HTR-8/SVneo (cell line): ENCODE measurements at places on chromosomes 3 and 15.

- DNase-seq = no peak
Observed at GRCh38 chr3:142609136-142609535, 12.9 kb downstream of the PLS1 start.

DNA sequence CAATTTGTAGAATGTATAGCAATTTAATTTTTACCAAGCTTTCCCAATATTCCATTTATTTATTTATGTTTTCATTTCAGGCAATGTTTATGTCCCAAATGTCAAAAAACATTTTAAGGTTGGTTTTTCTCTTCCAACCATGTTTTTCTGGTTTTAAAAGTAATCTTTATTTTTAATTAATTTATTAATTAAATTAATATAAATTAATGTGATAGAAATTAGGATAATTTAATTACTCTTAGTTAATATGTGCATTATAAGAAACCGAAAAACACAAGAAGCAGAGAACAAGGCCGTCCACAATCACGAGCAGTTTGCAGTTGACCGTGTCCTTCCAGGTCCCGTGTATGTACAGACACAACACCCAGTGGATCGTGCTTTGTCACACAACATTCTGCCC is 34.2 kb downstream of the FBXO45 start:
- no peak for DNase-seq

- peak; percentile 20 for DNase-seq
Observed at GRCh38 chr15:32838820-32839219, 121.0 kb downstream of the GREM1 start.

GRCh38 chr3:82939491-82940097 is 1178.1 kb upstream of the GBE1 start:
- DNase-seq = no peak

- no peak for DNase-seq
Observed at GRCh38 chr3:178859386-178859785, 212.2 kb downstream of the ZMAT3 start.

DNA sequence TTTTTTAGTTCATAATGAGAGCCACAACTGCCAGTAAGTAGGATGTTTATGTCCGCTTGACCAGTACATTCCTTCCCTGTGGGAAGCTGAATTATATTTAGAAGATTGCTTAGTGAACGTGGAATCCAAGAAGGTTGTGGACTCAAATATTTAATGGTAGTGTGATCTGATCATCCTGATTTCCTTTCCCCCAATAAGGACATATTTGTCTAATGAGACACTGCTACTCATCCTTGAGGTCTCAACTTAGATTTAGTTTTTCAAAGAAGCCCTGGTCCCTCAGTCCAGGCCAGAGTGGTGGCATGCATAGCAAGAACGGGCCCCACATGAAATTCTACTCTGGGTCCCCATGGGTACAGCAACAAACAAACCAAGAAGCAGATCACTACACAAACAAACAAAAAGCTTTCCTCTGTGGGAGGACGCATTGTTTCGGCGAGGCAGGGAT is 60.8 kb downstream of the USP13 start:
- no peak for DNase-seq

DNA sequence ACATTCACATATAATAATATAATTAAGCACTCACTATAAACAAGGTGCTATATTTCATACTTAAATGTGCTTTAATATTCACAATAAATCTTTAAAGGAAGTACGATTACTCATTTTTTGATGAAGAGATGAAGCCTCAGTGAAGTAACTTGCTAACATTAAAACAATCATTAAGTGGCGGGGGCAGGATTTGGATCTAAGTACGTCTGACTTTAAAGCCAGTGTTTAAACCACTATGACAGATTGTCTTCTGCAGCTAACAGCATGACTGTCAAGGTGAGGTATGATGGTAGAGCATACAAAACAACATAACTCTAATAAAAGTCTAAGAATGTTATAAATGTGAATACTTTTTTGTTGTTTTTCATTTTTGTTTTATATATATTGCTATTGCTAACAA is 862.1 kb downstream of the ROBO1 start:
- no peak for DNase-seq

- no peak for DNase-seq
Observed at GRCh38 chr15:89114990-89115389, 26.7 kb downstream of the ABHD2 start.

GRCh38 chr3:195032106-195032759 is 238.7 kb downstream of the XXYLT1 start:
- no peak for DNase-seq

DNA sequence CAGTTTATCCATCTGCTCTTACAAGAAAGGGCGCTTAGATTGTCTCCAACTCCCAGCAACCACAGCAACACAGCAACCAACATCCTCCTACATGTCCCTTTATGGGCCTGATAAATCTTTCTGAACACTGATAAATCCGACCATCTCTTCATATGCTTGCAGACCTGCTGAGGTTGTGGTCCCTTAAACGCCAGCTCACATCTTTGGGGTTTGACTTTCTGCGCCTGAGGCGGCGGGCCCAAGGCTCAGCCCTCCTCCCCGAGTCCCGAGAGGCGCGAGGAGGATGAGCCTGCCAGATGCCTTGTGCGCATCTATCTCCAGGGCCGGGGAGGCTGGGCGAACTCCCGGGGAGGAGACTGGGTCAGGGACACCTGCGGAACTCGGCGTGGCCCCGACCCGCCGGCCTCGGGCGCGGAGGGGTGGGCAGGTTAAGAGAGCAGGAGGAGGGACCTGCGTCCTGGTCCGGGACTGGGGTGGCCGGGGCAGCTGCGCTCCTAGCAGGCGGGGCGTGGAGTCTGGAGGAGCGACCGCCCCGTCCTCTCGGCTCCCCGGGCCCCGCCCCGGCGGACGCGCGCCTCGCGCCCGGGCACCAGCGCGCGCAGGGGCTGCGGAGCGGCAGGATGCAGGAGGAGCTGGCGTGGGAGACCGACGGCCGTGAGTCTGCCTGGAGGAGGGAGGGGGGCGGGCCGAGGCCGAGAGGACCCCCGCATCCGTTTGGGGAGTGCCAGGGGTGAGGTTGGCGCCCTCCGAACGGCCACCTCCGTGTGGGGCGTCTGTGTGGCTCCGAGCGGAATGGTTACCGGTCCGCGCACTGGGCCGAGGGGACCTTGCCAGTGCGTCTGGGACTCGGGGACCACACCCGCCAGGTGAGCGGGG is at the start of gene ANKDD1A:
ANKDD1A (plus strand) TSS at position 592 of the 876 bp plus-strand sequence; CDS start at position 621, 29 bp downstream.
- peak; percentile 86 for DNase-seq

- peak; percentile 25 for DNase-seq
Observed at GRCh38 chr15:48084759-48085590, 35.8 kb upstream of the SLC24A5 start.

- DNase-seq = no peak
Observed at GRCh38 chr15:90606641-90607040, 76.9 kb downstream of the CRTC3 start.

DNA sequence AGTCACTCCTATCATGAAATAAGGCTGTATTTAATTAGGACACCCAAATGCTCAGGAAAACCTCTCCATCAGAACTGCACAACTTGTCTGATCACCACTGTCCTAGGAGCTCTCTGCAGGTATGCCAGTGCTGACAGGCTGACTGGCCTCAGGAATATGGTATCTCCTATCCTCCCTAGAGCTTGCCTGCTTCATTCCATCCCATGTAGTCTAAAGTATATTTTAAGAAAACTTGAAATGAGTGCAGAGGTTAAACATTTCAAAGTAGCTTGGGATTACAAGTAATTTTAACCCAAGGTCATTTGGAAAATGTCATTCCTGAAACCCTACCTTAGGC is 23.7 kb downstream of the FILIP1L start:
- no peak for DNase-seq

- DNase-seq = no peak
Observed at GRCh38 chr15:58017869-58018268, 47.6 kb downstream of the ALDH1A2 start.

- no peak for DNase-seq
Observed at GRCh38 chr15:77371850-77372563, 47.9 kb downstream of the PEAK1 start.

GRCh38 chr15:40085266-40085665 is 23.4 kb downstream of the BMF start:
- no peak for DNase-seq

DNA sequence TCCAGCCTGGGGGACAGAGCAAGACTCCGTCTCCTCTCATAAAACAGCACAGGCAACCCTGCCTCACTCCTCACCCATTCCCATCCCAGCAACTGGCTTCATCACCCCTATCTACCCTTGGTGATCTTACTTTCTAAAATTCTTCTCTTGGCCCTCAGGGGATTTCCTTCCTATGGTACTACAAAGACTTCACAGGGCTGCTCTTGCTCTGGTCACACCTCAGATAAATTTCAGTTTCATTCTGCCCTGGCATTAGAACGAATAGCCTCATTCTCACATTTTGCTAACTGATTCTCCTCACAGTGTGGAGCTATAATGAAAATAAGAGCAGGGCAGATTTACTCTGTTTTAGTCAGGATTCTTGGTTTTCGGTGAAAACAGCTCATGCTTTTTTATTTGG is 22.1 kb upstream of the CRBN start:
- DNase-seq = no peak

DNA sequence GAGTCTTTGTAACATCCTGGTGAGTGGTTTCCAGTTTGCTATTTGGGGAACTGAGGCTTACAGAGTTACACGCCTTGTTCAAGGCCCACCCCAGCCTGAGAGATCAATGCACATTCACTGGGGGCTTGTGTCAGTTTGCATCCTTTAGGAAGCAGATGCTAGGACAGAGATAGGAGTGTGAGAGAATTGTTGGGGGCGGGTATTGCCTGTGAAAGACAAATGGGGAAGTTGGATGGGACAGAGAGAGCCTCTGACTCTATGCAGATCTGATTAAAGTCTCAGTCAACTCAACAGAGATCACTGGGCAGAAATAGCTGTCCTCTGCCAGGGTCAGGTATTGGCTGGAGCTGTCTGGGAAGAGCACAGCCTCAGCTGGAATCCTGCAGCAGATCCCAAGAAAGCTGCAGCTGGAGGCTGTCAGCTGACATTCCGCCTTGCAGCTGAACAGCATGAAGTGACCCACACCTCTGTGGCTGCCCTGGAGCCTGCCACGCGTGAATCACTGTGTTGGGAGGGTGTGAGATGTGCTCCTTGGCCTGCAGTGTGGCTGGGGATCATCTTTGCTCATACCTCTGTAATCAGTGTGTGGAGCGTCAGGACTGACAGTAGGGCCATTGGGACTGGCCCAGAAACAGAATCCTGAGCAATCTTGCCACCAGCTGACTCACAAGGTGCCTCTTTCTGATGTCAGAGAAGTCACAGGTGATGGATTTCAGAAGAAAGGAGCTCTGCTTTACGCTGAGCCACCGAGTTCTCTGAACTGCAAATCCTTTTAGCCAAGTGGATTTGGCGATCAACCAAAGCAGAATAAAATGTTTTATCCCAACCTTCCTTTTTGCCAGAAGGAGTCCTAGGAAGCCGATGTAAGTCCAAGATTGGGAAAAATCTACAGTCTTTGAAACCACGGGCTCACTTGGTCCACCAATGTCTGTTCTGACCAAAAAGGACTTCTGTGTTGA is 284.1 kb upstream of the LRRFIP2 start:
- DNase-seq = no peak

- DNase-seq = no peak
Observed at GRCh38 chr15:101354891-101355623, 60.0 kb upstream of the SNRPA1 start.

GRCh38 chr3:196096382-196096953 is 14.6 kb upstream of the TFRC start:
- DNase-seq = no peak

- DNase-seq = no peak
Observed at GRCh38 chr15:73630921-73631362, 2.2 kb downstream of the NPTN start.

- DNase-seq = no peak
Observed at GRCh38 chr3:121818578-121818977, 16.3 kb downstream of the IQCB1 start.

DNA sequence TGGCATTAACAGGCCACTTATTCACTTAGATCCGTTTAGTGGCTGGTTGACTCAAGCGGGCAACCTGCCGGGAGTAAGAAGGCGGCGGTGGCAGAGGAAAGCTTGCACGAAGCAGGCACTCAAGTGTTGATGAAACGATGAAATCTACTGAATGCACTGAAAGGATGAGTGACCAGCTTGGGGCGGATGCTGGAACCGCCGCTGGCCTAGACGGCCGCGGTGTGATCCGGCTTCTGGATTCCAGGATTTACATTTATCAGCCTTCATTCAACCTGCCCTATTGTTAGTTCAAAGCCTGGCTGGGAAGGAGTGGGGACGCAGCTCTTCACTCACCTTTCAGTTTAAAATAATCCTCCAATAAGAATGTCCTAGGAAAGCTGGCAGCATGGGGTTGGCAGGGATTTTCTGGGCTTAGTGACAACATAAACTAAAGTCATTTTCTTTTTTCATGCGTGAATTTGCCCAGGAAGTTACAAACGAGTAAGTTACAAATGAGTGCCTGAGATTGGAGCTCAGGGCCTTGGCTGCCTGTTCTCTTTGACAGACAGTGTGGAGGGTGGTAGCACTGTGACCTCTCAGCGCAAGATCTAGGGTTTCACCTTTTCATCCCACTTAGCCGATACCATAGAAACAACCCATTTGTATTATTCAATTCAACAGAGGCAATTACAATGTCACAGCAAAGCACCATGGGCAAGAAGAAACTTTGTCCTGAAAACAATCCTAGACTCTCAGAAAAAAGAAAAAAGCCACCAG is 1.1 kb upstream of the PLCH1 start:
- no peak for DNase-seq

- no peak for DNase-seq
Observed at GRCh38 chr3:62139957-62140356, 233.4 kb downstream of the FEZF2 start.

- DNase-seq = no peak
Observed at GRCh38 chr3:180072786-180073185, 36.0 kb upstream of the PEX5L start.

GRCh38 chr3:55480911-55481743 is 6.0 kb downstream of the WNT5A start:
- DNase-seq = peak; percentile 47

- DNase-seq = no peak
Observed at GRCh38 chr3:131194816-131195215, 168.1 kb downstream of the NEK11 start.

GRCh38 chr3:73235768-73236167 is 174.3 kb downstream of the EBLN2 start:
- no peak for DNase-seq

DNA sequence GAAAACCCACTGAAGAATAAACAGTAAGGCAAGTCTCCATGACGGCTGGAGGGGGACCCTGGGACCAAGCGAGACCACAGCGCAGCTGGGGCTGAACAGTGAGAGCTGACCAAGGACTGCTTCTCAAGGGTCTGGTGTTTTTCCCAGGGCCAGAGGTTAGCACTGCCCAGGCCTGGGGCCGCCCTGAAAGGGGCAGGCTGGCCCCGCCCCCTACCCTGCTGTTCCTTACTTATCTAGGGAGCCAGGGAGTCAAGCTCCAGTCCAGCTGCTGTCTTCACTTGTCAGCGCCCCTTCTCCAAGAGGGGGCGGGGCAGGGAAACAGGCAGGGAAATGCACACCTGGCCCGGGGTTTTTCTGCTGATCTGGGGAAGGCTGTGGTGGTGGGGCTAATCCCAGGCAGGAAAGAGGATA is 51.6 kb upstream of the HACD2 start:
- no peak for DNase-seq

GRCh38 chr15:64909546-64909945 is 2.2 kb upstream of the ANKDD1A start:
- no peak for DNase-seq

GRCh38 chr3:195838714-195839113 is 27.0 kb upstream of the MUC4 start:
- no peak for DNase-seq

GRCh38 chr3:87288446-87288845 is 12.1 kb upstream of the POU1F1 start:
- no peak for DNase-seq
